Panc1 (cell line): ENCODE measurements at places on chromosomes 5 and 9. TPM values are rescaled to one million over a fixed set of nuclear protein-coding genes. Genes with fewer than 3 reads are reported as not detected.

The MYMK gene
- total RNA-seq: not detected

The PPP6C gene
- total RNA-seq: 27.3 TPM

The DMRTA1 gene
- total RNA-seq: 1.8 TPM

The ZBTB43 gene
- 9.7 TPM for total RNA-seq

The PDLIM4 gene
- 9.9 TPM for total RNA-seq
